ENCODE measurements at places on chromosomes 12 and 14. TPM values are rescaled to one million over a fixed set of nuclear protein-coding genes. Genes with fewer than 3 reads are reported as not detected.

The PTPRO gene
- 1.7 TPM for polyA plus RNA-seq

The A2M gene
- polyA plus RNA-seq: 2,100 TPM

The PTGDR gene
- polyA plus RNA-seq: 0.11 TPM

The REP15 gene
- 3.2 TPM for polyA plus RNA-seq

The PLBD1 gene
- 34.8 TPM for polyA plus RNA-seq

GRCh38 chr14:74533576-74533975 is 40.0 kb downstream of the ISCA2 start:
- DNase-seq: no peak

- DNase-seq: no peak
Observed at GRCh38 chr14:101219896-101220703, 316.6 kb upstream of the RTL1 start.

DNA sequence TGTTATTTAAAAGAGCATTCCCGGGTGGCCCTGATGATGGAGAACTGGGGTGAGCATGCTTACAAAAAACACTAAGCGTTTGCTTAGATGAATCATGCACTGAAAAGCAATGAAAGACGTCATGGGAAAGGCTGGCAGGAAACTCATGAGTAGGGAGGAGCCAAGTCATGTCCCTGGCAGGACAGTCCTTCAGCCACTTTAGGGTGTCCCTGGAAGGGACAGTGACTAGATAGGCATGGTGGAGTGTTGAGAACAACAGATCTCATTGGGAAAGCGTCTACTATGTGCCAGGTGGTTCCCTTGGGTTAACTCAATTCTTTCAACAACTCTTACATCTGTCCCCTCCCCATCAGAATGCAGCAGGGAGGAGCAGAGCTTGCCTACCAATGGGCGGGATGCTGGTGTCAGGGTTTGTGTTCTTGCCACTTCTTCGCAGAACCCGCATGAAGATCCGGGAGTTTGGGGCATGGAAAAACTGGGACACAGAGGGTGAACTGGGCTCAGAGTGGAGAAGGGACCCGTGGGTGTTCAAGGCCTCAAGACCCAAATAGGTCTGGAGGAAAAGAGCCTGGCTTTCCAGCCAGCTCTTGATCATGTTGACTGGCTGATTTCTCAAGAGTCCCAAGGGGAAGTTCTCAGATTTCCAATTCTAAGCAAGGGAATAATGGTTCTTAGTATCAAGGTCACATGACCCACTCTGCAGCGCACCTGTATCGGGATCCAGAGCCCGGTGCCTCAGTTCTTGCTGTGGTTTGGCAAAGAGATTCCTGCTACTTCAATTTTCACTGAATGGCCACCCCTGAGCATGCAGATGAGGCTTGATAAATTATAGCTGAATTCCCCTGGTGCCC is 653.9 kb upstream of the TBX3 start:
- DNase-seq: no peak

GRCh38 chr12:94875525-94875924 is 128.0 kb downstream of the NDUFA12 start:
- no peak for DNase-seq

- no peak for DNase-seq
Observed at GRCh38 chr14:50038398-50039119, 77.8 kb downstream of the VCPKMT start.

DNA sequence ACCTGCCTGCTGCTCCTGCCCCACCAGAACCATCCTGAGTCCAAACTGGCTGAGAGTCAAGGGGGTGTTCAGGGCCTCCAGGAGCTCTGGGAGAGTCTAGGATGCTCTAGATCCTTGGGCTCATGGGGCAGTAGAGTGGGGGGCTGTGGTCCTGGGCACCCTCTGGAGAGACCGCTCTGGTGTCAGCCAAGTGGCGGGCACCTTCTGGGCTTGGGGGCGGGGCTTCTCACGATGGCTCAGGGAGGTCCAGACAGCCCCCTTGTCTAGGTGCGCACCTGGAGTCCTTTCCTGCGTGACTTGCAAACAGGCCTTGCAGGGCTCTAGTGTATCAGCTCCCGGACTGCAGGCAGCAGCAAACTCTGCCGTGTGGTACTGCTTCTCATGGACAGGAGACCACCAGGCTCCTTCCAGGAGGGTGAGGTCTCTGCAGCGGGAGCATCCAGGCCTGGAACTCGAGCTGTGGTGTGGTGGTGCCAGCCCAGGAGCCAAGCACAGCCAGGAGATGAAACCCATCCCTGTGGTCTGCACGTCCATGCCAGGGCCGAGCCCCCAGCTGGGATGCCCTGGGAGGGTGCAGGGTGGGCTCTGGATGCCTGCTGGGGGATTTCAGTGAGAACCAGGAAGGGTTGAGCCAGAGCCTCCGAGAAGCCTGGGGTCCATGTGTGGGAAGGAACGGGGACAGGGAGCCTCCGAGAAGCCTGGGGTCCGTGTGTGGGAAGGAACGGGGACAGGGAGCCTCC is 15.0 kb downstream of the PACS2 start:
- no peak for DNase-seq

DNA sequence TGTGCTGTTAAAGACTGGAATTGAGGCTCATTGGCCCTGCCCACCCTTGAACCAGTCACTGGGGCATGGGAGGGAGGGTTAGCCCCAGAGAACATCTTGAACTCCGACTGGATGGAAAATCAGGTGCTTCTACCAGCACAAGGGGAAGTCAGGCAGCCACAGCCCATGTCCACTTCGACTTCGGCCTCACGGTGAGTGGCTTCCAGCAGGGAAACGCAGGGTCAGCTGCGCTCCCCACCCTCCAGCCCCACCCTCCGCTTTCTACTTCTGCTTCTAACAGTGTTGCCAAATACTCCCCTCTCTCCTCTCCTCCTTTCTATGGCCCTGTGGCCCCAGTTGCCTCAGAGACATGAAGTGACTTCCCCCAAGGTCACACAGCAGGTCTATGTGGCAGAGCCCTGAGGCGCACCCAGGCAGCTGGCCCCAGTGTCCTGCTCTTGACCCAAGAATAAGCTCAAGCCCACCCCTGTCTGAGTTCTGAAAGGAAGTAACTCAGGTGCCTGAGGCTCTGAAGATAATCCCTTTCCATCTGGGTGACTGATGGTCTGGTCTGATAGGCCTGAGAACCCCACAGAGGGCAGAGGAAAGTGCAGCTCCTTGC is 11.9 kb upstream of the SH2B3 start:
- DNase-seq: peak; percentile 85

DNA sequence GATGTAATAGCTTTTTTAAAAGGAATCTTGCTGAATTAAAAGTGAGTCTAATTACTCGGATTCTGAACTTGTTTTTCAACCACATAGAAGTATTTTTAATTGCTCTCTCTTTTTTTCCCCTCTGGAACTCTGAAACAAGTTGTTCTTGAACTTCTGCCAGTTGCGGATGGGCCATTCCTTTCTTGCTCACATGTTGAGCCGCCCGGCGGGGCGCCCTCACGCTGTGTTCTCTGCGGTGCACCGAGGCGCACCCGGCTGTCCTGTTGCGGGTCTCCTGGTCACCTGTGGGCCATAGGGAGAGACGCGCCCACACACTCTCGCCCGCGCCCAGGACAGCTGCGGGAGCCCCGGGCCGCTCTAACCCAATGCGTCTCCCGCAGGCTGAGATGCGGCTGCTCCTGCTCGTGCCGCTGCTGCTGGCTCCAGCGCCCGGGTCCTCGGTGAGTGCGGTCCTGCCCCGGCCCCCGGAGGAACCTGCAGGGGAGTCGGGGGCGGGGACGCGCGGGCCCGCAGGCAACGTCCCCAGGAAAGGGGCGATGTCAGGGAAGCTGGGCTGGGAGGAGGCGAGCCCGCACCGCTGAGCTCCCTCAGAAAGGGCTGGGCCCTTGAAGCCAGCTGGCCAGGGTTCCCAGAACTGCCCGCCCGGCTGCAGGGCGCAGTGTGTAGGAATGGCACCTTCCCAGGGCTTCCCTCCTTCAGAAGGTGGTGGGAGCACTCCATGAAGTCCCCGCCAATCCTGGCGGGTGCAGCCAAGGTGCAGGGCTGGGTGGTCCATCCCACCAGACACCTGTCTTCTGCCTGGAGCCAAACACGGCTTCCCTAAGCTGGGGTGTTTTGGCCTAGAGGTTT is 2.3 kb downstream of the PAPLN start:
- DNase-seq: no peak

- no peak for DNase-seq
Observed at GRCh38 chr12:113961921-113962710, 4.0 kb downstream of the RBM19 start.

- no peak for DNase-seq
Observed at GRCh38 chr14:64190974-64191502, 103.1 kb downstream of the ESR2 start.

DNA sequence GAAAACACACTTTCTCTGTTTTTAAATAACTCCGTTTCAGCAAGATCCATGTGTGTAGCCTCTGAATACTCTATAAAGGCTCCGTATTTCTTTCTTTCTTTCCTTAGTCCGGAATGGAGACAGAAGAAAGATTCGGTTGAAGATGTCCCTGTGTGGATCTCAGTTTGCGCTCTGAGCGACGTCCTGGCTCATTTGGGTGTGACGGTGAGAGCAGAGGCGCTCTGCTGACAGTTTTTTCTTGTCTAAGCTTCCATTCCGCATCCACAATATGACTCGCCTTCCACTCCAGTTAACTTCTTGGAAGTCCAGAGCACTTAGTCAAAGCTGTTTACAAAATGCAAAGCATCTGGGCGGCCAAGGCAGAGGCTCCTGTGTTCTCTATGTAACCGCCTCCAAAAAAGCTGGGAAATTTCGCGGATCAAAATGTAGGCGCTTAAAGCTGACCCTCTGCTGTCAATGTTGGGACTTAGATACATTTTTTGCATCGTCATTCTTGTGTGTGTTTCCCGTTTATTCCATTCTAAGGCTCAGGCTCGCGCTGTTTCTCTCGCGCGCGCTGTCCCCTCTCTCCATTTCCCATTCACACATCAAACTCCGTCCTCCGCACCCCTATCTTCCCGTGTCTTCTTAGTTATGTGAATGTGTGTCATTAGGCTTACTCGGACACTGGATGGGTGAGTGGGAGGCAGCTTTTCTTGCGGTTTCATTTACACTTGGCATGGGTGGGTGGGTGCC is 880 bp upstream of the FLRT2 start:
- no peak for DNase-seq

All from left lung (tissue), 14 donors.